ELR (cell line): ENCODE measurements at places on chromosomes 6 and 20.

DNA sequence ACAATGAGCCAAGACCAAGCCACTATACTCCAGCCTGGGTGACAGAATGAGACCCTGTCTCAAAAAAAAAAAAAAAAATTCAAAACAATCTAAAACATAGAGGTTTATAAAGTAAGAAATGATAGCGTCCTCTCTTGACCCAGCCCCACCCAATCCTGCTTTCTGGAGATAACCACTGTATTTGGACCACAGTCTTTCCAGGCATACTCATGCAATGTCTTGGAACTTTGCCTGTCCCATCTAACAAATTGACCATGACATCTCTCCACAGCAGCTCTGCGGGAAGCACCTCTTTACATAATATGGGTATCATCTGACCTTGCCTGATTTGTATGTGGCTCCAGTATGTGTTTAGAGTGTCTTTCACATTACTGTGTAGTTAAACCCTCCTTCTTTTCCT lies 9.1 kb upstream of the SHLD1 start:
- no peak for DNase-seq

DNA sequence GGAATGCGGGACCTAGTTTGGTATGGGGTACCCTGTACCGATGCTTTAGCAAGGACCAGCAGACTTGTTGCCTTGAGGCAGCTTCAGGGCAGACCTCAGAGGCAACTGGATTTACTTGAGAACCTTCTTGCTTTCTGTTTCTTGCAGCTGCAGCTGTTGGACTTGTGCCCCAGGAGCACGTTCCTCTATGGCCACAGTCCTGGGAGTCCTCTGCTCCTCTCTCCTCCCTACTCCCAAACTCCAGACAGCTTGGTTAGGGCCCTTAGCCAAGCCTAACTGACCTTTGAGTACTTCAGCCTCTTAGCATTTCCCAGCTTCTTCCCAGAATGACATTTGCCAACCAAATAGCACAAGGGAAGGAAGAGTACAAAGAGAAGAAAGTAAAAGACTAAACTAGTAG lies 34.7 kb downstream of the GHRH start:
- no peak for DNase-seq

GRCh38 chr6:13278164-13278563 lies 50.2 kb downstream of the TBC1D7 start:
- peak; percentile 13 for DNase-seq

DNA sequence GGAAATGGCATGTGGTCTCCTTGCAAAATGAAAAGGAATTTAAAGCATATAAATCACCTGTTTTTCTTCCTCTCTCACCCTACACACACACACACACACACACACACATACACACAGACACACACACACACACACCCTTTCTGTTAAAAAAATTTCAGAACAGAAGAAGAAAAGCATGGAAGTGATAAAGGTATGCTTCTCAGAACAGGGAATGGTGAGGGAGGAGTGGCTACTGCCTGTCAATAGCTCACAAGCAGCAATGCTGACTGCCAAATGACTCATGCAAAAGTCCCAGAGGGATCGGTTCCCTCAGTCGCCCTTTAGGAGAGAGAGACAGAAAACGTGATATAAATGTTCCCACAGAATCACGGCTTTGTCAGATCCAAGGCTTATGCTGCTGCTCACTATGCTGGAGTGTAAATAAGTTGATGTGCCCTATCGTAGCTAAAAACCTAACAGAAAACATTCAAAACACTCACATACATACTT lies 102.6 kb downstream of the IBTK start:
- DNase-seq = peak; percentile 95

- peak; percentile 84 for DNase-seq
These were observed 11.0 kb downstream of the TBPL1 start for GRCh38 chr6:133964052-133964451.

- no peak for DNase-seq
These were observed 119.9 kb upstream of the ARID1B start for GRCh38 chr6:156657296-156657695.

DNA sequence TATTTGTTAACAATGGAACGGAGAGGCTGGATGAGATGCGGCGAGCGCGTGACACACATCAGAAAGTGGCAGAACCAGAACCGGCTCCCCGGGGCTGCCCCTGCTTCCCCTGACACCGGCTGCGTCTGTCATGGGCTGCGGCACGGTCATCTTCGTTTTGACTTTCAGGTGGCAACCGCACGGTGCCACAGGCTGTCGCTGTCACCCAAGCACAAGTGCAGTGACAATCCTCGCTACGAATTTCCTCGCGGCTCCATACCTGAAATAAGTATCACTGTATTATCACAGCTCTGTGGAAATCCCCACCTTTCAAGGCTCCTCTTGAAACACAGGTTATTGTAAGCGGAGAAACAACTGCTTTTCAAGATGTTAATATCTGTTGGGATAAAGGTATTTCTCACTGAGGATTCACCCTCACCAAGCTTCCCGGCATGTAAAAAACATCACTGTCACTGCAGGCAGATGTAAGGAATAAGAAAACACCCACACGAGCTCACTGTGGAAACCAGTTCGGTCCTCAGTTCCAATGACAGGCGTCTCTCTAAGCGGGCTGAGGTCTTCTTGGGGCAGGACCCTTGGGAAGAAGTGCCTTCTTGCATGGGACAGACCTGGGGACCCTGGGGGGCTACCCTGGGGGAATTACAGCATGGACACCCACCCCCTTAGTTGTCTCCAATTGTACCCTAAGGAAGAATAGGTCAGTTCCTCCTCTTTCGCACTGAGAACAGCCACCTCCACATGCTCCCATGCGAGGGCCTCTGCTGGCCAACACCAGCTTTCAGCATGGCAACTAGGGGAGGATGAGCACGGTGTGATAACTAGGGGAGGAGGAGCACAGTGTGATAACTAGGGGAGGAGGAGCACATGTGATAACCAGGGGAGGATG lies 86.3 kb downstream of the DACT2 start:
- no peak for DNase-seq

DNA sequence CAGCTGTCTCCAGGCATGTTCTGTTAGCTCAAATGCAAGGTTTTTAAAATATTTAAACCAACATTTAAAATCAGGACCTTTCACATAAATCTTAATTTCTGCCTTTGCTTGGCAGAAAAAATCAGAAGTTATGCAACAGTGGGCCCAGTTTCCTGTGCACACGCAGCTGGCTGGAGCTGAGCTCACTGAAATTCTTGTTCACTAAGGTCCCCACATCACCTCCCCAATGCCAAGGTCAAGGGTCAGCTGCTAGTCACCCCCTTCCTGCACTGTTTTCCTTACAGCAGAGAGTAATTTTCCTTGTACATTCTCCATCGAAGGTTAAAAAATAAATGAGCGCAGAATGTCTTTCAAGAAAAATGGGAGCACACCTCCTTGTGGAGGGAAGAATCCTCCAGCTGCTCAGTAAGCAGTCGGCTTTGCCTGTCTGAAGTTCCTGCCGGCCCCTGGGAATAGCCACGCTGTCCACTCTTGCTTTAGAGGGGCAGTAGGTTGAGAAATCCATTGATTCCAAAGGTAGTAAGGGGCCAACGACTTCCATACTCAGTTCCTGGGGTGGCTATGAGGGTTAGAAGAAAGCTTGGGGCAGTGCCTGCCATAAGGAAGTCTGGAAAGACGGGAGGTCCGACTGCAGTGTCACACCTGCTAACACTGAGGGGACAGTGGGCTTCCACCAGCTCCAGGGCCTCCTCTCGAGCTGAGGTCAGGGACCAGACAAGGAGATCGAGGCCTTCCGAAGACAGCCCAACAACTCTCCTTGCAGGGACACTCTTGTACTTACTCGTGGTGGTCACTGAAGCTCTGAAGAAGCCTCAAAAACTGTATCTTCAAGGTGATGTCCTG lies 56.8 kb downstream of the MYH7B start:
- DNase-seq = no peak

GRCh38 chr6:84193114-84193708 lies 34.2 kb downstream of the CEP162 start:
- DNase-seq = peak; percentile 91

DNA sequence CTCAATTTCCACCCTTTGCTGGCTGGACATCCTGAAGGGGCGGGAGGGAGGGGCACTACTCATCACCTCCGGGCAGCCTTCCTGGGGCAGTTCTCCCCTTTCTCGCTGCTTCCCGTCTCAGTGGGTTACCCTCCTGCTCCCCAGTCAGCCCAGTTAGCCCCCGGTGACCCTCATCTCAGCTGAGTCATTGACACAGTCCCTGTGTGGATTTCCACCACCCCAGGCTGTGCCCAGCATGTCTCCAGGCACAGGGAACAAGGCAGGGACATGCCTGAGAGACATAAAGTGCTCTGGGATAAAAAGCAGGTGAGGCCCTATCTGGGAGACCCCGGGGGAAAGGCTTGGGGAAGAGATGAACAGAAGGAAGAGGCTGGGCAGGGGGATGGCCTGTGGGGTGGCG lies 29.9 kb upstream of the HMGA1 start:
- DNase-seq = peak; percentile 57

- no peak for DNase-seq
These were observed 76.5 kb downstream of the PTPN1 start for GRCh38 chr20:50586531-50587232.

DNA sequence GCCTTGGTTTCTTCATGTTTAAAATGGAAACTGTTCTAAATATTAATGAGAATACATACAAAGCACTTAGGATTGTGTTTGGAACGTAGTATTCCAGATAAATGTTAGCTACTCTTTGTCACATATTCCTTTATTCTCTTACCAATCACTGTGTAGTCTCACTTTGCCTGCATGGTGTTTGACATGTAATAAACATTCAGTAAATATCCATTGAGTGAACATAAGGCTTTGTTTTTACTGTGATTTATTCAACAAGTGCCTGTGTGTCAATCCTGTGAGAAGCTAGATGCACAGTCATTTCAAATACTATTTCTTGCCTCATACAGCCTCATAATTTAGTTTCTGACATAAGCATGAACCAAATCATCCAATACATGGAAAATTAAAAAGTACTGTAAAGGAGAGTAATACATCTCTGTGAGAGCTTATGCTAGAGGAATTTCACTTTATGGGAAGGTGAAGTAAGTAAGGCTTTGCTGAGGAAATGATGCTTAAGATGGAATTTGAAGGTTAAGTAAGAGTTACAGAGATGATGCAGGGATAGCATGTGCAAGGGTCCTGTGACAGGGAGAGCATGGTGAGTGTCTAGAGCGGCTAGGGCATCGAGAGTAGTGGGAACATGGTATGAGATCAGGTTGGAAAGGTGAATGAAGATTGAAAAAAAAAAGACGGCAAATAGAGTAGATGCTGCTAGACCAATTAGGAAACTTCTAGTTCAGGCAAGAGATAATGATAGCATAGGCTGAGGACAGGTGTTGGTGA lies 14.7 kb downstream of the PM20D2 start:
- no peak for DNase-seq

DNA sequence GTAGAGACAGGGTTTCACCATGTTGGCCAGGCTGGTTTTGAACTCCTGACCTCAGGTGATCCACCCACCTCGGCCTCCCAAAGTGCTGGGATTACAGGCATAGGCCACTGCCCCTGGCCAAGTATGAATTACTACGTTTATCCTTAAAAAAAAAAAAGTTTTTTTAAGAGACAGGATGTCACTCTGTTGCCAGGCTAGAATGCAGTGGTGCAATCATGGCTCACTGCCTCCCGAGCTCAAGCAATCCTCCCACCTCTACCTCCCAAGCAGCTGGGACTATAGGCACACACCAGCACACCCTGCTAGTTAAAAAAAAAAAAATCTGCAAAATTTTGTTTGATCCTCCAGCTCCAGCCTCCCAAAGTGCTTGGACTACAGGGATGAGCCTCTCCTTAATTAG lies 23.1 kb downstream of the IYD start:
- no peak for DNase-seq

- DNase-seq = no peak
These were observed 57.5 kb downstream of the CCDC170 start for GRCh38 chr6:151551223-151551857.

- DNase-seq = peak; percentile 16
These were observed 25.9 kb downstream of the TAF4 start for GRCh38 chr20:62039738-62040137.

DNA sequence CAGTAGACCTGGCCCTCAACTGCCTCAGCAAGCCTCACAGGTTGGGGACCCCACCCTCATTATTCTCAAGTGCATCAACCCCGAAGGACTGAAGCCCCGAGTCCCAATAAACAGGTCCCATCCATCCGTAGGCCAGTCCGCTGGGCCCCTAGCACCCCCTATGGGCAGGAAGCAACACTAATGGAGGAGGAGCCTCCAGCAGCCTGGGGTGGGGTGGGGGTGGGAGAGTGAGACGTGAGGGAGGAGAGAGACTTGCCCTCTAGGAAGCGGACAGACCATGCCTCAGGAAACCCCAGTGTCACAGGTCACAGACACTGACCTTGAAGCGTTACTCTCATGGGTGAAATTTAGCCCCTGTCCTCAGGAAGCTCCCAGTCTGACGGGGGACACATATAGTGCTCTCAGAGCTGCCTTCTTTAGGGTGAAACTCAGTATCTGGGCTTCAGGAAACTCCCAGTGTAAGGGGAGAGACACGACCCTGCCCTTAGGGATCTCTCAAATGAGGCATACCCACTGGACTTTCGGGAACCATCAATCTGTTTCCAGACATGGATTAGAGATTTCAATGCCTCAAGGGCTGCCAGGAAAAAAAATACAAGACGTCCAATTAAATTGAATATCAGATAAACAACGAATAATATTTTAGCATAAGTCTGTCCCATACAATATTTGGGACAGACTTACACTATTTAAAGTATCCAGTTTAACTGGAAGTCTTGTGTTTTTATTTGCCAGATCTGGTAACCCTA lies 125.8 kb downstream of the MRPL14 start:
- DNase-seq = peak; percentile 33

DNA sequence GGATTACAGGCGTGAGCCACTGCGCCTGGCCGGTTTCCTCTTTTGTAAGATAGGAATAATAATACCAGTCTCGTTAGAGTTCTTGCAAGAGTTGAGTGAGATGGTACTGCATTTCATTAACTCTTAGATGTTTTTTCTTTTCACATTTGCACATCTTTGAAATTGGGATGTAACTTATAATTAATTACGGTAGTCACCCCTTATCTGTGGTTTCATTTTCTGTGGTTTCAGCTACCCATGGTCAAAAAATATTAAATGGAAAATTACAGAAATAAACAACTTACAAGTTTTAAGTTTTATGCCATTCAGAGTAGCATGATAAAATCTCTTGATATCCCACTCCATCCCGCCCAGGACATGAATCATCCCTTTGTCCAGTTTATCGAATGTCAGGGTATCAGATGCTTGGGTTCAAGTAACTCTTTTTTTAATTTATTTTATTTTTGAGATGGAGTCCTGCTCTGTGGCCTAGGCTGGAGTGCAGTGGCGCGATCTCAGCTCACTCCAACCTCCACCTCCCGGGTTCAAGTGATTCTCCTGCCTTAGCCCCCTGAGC lies 15.4 kb downstream of the PTK7 start:
- peak; percentile 22 for DNase-seq

DNA sequence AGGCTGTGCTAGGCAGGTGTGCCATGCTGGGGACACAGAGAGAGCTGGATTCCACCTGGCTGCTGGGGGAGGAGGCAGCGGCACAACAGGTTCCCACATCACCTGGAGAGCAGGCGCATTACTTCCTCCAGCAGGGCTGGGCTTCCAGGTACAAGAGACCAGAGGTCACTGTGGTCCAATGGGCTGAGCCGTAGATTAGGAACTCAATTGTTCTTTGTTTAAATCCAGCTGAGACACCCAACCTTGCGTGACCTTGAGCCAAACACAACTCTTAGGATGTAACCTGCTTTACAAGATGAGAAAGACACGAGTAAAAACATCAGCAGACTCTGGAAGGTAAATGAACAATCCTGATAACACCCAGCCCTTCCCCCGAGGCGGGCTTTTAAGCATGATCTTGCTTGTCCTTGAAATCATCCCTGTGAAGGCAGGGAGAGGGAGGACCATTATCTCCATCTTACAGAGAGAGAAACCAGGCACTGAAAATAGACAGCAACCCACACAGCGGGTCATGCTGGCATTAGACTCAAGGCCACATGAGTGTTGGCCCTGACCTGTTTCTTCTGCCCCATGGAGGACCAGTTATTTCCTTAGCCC lies 216.5 kb upstream of the RREB1 start:
- DNase-seq = no peak
